GM23248 (cell line): ENCODE measurements at places on chromosomes 5 and 9.

DNA sequence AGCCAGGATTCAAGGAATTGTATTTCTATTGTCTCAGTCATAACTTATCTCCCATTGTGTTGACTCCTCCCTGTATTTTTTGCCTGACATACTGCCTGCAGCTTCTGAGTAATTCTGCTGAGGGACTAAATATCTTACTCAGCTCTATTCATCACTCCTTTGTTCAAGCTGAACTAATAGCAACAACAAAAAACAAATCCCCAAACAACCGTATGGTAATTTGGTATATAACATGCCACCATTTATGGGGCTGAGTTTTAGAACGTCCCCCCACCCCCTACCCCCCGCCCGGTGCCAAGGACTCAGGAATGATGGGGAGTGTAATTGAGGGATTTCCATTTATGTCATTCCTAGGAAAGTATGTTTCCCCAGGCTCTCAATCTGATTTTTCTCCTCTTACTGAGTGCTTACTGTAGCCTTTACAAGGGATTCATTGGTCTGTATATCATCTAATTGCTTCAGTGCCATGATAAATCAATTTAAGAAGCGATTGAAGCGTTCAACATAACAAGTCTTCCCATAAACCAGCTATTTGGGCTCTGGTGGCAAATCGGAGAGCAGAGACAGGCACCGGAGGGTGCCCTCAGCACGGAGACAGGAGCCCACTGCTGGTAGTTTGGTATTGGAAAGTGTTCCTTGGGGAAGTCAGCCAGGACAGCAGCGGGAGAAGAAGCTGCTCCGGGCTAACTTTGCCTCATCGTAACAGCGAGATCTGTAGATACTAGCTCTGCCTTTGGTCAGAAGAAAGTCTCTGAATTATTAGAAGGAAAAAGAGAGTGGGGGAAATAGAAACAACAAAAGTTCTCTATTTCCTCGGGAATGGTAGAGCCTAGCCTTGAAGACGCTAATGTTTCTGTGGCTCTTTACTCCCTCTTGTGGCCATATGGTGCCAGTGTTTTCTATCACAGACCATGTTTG lies 40.7 kb upstream of the HSD17B4 start:
- peak; percentile 89 for DNase-seq

- no peak for DNase-seq
Measured at GRCh38 chr5:149724130-149724840, 5.8 kb upstream of the PPARGC1B start.

- no peak for DNase-seq
Measured at GRCh38 chr5:43038496-43038989, 1.6 kb downstream of the ANXA2R start.

DNA sequence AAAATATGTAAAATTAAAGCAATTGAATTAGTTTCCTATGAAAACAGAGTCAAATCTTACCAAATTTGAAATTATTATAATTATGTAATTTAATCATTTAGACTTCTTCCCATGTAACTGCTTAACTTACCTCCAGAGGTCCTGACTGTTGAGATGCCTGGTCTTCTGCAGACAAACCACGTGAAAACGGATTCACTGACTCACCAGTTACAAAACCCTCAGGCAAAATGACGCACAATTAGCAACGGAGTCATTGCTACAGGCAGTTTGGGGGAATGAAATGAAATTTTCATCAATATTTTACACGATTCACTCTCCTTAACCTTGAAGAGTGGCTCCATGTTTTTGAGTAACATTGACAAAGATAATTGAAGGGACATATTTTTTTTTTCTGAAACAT lies 460.8 kb downstream of the MTRR start:
- peak; percentile 68 for DNase-seq

- no peak for DNase-seq
Measured at GRCh38 chr5:158194561-158194976, 335.6 kb upstream of the CLINT1 start.

DNA sequence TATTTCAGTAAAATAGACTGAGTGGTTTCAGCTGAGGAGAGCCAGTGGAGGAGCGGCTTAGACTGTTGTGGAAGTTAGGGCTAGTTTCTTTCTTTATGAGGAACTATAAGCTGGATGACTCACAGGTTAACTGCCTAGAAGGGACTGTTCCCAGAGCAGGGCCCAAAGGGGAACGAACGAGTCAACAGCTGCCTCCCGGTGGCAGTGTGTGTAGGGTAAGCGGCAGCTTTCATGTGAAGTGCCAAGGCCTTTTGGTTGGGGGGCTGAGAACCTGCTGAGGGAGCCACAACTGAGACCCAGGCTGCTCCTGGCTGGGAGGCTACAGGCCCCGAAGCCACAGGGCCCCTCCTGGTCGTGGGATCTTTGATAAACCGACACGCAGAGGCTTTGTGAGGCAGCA lies 7.0 kb downstream of the SQSTM1 start:
- peak; percentile 77 for DNase-seq

- no peak for DNase-seq
Measured at GRCh38 chr5:173973616-173973969, 15.4 kb upstream of the C5orf47 start.

- DNase-seq, result peak; percentile 47
Measured at GRCh38 chr9:36163049-36163785, 6.0 kb upstream of the CCIN start.

- DNase-seq, result no peak
Measured at GRCh38 chr5:135441919-135442318, 5.2 kb downstream of the DCANP1 start.

- DNase-seq, result peak; percentile 78
Measured at GRCh38 chr9:15306068-15306756, 804 bp downstream of the TTC39B start.

DNA sequence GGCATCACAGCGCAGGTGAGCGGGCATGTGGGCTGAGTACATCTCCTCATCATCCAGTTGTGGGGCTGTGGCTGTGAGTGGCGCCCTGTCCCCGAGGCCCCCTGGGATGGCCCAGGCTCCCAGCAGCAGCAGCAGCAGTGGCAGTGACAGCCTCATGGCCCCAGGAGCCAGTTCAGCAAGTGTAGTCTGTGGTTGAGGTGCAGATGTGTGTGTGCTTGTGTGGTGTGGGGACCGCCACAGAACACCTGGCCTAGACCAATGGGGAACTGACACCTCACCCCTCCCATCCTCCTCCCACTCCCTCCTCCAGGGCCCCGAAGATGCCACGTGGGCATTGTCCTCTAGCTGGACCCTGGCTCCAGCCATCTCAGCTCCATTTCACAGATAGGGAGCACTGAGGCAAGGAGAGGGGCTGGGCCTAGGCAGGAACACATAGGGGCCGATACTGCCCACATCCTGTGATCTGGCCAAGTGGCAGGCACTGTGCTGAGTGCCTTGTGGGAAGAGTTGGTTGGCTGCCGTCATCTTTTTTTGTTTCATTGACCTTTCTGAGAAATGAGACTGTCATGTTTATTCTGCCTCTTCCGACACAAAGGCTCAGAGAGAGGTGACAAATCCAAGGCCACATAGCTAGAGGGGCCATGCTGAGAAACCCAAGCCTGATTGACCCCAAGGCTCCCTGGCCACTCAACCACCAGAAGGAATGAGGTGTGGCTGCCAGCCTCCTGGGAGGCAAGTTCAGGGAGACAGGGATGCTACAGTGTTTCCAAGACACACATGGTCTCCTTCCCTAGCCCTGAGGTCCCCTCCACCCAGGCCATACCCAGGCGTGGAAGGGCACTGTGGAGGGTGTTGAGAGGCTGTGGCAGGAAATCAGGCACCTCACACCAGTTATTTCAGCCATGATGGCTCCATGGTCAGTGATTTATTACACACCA lies at the start of gene MZB1:
Gene MZB1 (minus strand): TSS at position 213 of the 938 bp plus-strand sequence. CDS start 57 bp downstream, at position 156.
- DNase-seq, result no peak

DNA sequence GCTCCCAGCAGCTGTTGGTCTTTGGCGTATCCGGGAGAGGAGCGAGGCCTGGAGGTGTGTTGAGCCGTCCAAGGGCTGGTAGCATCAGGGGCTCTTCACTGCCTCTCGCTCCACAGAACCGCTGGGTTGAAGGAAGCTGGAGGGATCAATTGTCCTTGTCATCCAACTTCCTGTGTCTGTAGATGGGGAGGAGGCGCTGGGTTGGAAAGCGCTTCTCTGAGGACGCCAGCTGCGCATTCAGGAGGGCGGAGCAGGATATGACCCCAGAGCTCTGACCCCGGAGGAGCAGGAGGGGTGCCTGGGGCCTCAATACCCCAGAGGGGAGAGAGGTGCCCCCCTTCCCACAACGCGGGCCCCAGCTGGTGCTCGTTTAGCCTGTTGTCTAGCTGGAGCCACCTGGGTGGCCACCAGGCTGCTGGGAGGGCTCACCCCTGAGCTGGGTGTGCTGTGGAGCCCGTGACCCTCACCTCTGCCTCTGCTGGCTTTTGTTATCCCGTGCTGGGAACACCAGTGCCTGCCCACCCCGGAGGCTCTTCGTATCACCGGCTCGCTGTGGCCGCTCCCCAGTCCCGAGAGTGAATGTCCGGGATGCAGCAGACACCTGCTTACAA lies 2.0 kb upstream of the DBH start:
- no peak for DNase-seq

GRCh38 chr5:128774605-128775004 lies 190.7 kb upstream of the SLC27A6 start:
- no peak for DNase-seq

DNA sequence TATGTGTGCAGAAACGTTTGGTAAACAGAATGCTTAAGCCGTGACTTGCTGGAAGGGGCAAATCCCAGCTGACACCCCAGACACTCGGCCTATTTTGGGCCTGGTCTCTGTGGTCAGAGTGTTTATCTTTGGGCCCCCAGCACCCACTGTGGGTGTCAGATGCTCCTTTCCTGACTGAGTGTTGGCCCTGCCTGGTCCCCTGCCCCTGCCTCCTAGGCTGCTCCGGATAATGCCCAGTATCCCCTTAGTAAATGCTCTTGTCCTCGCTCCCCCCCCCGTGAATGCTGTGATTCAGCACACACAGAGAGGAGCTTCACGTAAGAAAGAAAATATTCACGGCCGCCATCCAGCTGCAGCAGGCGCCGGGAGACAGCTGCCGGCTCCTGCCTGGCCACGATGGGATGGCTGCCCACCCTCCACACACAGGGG lies 11.3 kb upstream of the ANGPTL2 start:
- peak; percentile 92 for DNase-seq

GRCh38 chr9:88979021-88979420 lies 12.2 kb upstream of the S1PR3 start:
- peak; percentile 14 for DNase-seq

DNA sequence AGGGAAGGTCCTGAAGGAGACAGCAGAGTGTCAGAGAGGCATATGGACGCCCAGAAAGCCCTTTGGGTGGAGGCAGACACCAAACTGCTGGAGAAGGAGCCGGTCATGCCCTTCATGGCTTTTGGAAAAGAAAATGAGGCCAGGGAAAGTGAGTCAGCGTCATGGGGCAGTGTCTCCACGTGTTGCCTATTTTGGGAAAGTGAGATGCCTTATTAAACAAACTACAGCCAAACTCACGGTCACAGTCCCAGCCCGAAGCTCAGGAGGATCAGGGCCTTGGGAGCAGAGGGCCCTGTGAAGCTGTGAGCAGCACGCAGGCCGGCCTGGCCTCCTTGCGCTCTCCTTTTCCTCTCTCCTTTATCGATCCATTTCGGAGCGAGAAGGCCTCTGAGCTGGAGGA lies 25.0 kb downstream of the RGS3 start:
- DNase-seq, result peak; percentile 63

DNA sequence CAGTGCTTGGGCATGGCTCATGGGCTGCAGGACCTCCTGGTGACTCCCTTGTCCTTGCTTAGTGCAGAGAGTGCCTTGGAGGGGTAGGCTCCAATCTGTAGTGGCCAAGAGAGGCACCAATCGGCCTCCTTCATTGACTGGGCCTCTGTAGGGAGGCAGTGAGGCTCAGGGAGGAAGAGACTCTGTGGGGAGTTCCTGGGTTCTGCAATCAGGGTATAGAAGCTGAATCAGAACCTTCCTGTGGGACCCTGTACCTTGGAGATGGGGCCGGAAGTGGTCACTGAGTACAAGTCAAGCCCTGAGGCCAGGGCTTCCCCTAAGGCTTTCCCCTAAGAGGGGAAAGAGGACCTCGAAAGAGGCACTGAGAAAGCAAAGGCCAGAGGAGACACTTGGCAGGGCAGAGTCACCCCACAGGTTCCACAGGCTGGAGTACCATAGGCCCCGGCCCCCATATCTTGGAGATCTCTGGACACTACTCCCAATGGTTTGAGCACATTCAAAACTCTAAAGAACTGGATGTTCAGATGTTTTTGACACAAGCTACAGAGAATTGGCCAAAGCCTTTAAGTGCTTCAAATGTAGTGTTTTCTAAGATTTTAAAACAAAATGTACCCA lies 190.5 kb downstream of the HSPA4 start:
- no peak for DNase-seq

GRCh38 chr9:71734950-71735349 lies 33.4 kb downstream of the CEMIP2 start:
- no peak for DNase-seq

DNA sequence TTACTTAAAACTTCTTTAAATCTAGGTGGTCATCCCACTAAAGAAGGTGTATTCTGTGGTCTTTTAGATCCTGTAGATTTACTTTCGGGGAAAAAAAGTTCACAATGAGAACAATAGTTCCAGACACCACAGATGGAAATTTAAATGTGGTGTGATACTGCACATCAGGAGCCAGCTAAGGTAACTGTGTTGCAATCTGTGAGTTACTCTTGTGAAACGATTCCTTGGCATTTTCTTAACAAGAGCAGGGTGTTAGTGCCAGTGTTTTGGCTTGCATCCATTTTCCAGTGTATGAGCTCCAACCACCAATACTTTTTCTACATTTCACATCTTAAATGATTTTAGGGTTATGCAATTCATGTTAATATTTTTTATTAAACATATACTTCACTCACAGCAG lies 674.5 kb downstream of the CETN3 start:
- DNase-seq, result peak; percentile 51

DNA sequence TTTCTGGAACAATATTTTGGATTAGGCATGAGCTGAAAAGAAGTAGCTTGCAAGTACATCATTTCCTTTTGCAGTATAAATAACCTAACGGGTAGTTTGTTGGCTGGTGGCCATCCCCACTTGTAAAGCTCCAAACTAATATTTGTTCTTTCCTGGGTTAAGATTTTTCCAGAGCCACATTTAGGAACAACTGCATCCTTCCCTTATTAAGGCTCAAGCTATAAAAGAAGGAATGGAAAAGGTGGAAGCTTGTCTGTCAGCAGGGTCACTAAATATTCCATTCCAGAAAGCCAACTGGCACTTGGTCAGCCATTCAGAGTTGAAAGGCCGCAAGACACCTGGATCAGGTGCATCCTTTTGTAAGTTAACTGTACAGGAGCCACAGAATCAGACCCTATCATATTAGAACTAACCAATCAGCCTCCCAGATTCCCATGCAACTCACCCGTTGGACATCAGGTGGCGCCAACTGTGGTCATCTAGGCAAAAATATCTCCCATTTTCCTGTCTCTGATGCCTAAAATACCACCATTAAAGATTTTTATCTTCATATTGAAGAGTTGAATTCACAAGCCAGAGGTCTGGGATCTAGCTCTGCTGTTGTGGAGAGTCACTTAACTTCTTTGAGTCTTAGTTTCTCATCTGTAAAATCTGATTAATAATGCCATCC lies 82.9 kb downstream of the PTCD2 start:
- peak; percentile 27 for DNase-seq

DNA sequence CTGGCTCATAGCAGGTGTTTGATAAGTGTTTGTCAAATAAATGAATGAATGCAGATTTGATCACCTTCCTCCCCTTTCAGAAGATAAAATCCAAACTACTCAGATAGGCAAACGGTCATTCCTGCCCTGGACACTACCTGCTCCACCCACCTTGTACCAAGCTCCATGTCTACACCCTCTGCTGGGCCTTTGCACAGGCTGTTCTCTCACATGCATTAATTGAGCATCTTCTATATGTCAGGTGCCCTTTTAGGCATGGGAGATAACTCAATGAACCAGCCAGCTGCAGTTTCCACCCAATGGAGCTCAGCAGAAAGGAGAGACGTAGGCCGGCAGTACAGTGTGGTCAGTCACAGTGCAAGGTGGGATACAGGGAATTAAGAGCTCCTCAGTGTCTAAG lies 102.3 kb upstream of the CPEB4 start:
- DNase-seq, result no peak

GRCh38 chr5:95283761-95284571 lies 928 bp downstream of the MCTP1 start:
- peak; percentile 32 for DNase-seq
